ENCODE measurements at places on chromosomes 5 and 9.
A peak's percentile ranks its signal among the peaks of the same experiment; 100 is the strongest.

DNA sequence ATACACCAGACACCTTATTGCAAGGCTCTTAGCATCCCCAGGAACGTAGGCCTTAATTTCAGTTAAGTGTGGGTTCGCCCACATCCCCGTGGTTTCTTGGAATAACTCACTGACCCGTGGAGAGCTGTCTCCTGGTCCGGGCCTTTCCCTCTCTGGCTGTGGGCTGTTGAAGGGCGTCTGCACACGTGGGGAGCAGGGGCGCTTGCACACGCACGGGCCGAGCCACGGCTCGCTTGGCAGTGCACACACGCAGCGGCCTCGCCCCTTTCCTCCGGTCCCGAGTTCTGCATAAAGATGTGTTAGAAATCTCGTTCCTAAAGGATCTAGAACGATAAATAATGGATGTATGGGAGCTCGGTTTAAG is 141.9 kb downstream of the PBX3 start:
- peak overlapping the region; percentile 69 for H3K4me3 ChIP-seq
- H3K27ac ChIP-seq: peak overlapping the region; percentile 10
- H3K36me3 ChIP-seq: no peaks in the 10 kb centered on the region
- H3K27me3 ChIP-seq: no peaks in the 10 kb centered on the region
- H3K4me1 ChIP-seq: no peaks in the 10 kb centered on the region
- DNase-seq: no peak

GRCh38 chr9:95313010-95313498 is 4.5 kb downstream of the FANCC start:
- peak; percentile 56 for DNase-seq
- H3K27ac ChIP-seq: no peak overlapping the region
- peak overlapping the region; percentile 49 for H3K4me3 ChIP-seq
- no peaks in the 10 kb centered on the region for H3K4me1 ChIP-seq

DNA sequence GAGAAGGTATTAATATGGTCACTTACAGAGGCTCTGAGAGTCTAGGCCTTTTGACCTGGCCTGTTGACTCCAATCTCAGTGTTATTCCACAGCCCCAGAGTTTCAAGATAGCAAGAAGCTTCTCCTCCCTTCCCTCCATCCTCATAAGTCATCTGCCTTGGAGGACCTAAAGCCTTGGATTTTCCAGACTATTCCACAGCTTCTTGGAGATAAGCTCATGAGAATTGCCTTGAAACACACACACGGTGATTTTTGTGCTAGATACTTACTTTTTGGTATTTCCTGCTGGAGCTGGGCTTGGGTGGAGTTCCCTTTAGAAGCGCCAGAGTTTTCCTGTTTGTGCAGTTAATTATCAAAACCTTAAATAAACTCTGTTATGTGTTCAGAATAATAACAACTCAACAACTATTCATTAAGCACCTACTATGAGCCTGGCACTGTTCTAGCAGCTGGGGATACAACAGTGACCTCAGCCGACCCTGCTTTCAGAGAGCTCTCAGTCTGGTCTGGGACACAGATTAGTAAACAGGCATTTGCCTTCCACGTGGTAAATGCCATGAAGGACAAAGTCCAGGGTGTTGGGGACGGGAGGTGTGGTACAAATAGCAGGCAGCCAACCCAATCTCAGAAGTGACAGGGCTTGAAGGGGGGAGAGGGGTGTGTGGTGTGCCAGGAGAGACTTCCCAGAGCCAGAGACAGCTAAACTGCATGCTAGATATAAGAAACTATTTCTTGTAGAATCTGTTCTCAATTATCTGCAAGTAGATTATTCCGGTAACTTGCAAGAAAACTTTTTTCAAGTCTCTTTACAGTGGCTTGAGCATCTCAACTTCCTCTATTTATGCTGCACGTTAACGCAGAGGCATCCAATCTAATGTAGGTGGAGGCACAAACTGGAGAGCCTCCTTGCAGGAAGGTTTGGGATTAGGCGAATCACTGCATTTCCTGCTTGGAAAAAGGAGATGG is 55.9 kb upstream of the KLF9 start:
- no peaks in the 10 kb centered on the region for H3K36me3 ChIP-seq
- DNase-seq: no peak
- H3K4me1 ChIP-seq: peaks cover 6% of the 10 kb centered on the region
- H3K27me3 ChIP-seq: no peaks in the 10 kb centered on the region
- no peak overlapping the region for H3K4me3 ChIP-seq
- H3K27ac ChIP-seq: peak overlapping the region; percentile 72

DNA sequence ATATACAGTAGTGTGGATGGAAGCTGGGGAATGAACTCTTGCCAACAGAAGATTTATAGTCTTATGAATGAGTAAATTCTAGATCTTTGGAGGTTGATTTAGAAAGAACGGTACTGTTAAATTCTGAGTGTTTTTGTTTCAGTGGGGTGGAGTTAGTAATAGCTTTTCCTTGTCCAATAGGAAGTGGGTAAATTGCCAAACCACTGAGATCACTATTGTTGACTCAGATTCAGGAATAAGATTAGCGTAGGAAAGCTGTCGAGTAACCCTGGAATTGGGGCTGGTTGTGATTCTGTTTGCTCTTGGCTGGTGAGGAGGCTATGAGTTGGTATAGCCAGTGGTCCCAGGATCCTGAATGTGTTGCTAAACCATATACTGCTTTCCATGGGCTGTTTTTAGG is 155.6 kb downstream of the ARHGAP26 start:
- no peak overlapping the region for H3K4me3 ChIP-seq
- peak overlapping the region; percentile 71 for H3K27ac ChIP-seq

GRCh38 chr5:39452846-39453245 is 28.1 kb upstream of the DAB2 start:
- DNase-seq: no peak
- no peak overlapping the region for H3K27ac ChIP-seq
- H3K27me3 ChIP-seq: no peaks in the 10 kb centered on the region
- no peaks in the 10 kb centered on the region for H3K4me1 ChIP-seq
- H3K4me3 ChIP-seq: no peak overlapping the region

- no peaks in the 10 kb centered on the region for H3K4me1 ChIP-seq
- no peak overlapping the region for H3K27ac ChIP-seq
- peaks cover 82% of the 10 kb centered on the region for H3K27me3 ChIP-seq
- no peaks in the 10 kb centered on the region for H3K36me3 ChIP-seq
Observed at GRCh38 chr9:135708164-135708563, 6.2 kb downstream of the KCNT1 start.

DNA sequence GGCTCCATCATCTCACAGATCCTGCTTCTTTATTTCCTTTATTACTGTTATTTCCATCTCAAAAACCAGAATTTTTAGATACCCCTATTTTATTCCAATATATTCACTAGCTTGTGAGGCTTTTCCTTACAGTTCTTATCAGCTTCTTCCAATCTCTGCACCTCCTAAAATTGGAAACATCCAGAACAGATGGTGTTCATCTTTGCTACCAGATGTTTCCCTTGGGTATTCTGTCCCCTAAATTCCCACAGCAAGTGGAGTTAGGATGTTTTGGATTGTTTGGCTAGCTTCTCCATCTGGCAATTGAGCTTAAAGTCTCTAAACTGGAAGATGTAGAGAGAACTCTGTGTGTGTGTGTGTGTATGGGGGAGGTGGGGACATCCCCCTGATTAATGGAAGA is 580.4 kb downstream of the DTWD2 start:
- no peaks in the 10 kb centered on the region for H3K27me3 ChIP-seq
- no peaks in the 10 kb centered on the region for H3K36me3 ChIP-seq
- no peak overlapping the region for H3K4me3 ChIP-seq
- no peaks in the 10 kb centered on the region for H3K4me1 ChIP-seq
- H3K27ac ChIP-seq: no peak overlapping the region
- no peak for DNase-seq

- no peak overlapping the region for H3K27ac ChIP-seq
- DNase-seq: no peak
Observed at GRCh38 chr5:80762573-80762972, 107.8 kb upstream of the DHFR start.

GRCh38 chr9:8872802-8873201 is 1073.2 kb upstream of the DMAC1 start:
- DNase-seq: no peak
- no peaks in the 10 kb centered on the region for H3K27me3 ChIP-seq
- H3K36me3 ChIP-seq: no peaks in the 10 kb centered on the region
- no peaks in the 10 kb centered on the region for H3K4me1 ChIP-seq

- no peaks in the 10 kb centered on the region for H3K4me1 ChIP-seq
- DNase-seq: no peak
- H3K4me3 ChIP-seq: no peak overlapping the region
- no peak overlapping the region for H3K27ac ChIP-seq
Observed at GRCh38 chr9:123509646-123510045, 153.6 kb downstream of the CRB2 start.

All from breast epithelium (tissue), 4 donors.